ENCODE measurements at places on chromosomes 3 and 15. TPM values are rescaled to one million over a fixed set of nuclear protein-coding genes. Genes with fewer than 3 reads are reported as not detected.

DNA sequence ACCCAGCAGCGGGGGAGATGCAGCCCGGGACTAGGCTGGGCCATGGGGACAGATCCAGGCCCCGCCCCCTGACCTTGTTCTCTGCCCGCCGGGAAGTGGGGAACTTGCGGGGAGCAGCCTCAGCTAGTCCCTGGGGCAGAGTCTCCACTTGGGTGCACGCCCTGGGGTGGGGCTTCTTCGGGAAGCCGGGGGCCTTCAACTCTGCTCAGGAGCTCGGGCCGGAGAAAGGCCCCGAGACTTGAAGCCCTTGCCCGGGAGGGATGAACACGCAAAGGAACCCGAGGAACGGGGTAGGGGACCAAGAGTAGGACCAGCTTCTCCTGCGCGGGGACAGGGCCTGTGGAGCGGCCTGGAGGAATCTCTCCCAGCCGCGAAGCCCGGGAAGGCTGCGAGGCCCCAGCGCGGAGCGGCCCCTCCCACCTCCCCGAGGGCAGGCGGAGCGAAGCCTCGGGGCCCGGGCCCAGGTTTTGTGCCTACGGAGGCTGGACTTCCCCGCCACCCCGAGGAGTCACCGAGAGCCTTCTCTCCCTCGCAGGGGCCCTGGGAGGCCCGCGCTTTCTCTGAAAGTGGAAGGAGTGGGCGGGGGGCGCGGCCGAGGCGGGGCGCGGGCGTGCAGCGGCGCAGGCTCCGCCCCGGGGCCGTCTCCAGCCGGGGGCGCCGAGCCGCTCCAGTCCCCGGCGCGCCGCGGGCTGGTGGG is at the start of gene ITPKA:
Gene ITPKA (plus strand): TSS at position 670 of the 697 bp plus-strand sequence. CDS start 54 bp downstream, outside the sequence.
- DNase-seq: peak; percentile 73

DNA sequence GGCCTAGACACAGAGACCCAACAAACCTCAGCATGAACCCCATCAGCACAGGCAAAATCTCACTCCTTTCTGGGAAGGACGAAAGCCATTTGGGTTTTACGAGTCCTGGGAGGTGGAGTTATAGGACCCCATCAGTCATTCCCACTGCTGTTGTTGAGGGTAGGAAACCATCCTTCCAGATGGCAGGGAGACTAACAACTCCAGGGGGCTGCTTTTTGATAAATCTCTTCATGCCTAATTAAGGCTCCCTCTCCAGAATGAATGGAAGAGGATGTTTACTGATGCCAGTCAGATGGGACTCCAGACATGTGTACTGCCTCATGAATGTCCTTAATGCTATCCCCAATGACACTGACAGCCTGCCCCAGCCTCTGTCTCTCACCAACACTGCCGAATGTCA is 75.3 kb downstream of the ST8SIA2 start:
- no peak for DNase-seq

- no peak for DNase-seq
Measured at GRCh38 chr15:63203451-63204090, 14.2 kb downstream of the RAB8B start.

DNA sequence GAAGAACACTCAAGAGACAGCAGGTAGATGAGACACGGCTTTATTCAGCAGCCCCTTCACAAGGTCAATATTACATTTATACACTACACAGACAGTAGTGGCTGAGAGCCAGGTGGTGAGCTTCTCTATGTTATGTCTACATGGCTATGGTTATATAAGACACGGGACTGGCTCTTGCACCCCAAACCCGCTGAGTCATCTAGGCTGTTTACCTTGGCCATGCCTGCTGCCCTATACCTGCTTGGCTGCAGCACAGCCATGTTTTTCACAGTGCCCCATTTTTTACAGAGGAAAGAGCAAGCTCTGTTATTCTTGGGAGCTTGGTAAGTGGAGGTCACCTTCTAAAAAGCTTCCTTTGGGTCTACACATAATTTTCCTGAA is 231.6 kb downstream of the IGSF11 start:
- DNase-seq: no peak

GRCh38 chr3:30586806-30587486 is 19.5 kb upstream of the TGFBR2 start:
- no peak for DNase-seq

DNA sequence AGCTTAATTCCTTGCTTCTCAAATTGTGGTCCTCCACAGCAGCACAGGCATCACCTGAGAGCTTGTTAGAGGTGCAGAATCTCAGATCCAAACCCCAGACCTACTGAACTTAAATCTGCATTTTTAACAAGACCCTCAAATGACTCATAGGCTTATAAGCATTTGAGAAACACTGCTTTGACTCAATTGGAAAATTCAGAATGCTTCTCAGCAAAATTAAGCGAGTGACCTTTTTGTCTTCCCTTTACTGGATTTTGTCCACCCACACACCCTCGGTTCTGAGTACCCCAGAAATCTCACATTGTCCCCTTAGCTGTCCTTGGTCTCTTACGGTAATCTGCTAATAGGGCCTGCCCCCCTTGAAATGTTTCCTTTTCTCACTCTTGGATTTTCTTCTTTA is 17.9 kb downstream of the CD80 start:
- no peak for DNase-seq

- peak; percentile 49 for DNase-seq
Measured at GRCh38 chr3:181176601-181177000, 187.1 kb upstream of the DNAJC19 start.

The RTP1 gene
- total RNA-seq: not detected

The IL20RB gene
- total RNA-seq: 0.35 TPM
